ENCODE measurements at places on chromosomes 5 and 9.

GRCh38 chr9:106784076-106784475, 78.9 kb upstream of the ZNF462 start:
- no peak for DNase-seq

DNA sequence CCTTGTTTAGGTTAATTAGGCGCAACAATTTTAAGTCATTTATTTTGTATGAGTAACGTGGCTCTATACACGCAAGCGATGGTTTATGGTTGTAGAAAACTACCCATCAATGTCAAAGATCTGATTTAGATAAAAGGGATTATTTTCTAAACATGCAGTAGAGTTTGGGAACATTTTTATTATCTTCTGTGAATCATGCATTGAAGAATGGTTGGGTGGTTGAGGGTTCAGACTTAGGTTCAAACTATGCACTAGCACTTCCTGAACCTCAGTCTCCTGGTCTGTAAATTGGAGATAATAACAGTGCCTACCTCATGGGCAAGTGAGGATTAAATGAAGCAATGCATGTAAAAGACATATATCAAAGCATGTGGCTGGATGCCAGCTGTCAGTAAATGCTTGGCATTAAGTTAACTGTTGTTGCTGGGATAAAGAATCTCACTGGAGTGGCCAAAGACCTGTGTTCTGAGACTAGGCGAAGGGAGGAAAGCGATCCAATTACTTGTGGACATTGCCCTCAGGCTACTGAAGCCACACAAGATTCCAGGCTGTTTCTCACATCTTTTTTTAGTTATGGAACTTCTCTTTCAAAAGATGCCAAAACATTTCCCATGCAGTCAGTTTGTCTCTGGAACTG, 1.1 kb upstream of the OTULINL start:
- peak; percentile 20 for DNase-seq

GRCh38 chr9:137034039-137034708, 2.3 kb upstream of the FUT7 start:
- no peak for DNase-seq

GRCh38 chr9:89850153-89850552, 245.3 kb downstream of the GADD45G start:
- no peak for DNase-seq

GRCh38 chr5:77499441-77499840, 7.3 kb upstream of the WDR41 start:
- no peak for DNase-seq

DNA sequence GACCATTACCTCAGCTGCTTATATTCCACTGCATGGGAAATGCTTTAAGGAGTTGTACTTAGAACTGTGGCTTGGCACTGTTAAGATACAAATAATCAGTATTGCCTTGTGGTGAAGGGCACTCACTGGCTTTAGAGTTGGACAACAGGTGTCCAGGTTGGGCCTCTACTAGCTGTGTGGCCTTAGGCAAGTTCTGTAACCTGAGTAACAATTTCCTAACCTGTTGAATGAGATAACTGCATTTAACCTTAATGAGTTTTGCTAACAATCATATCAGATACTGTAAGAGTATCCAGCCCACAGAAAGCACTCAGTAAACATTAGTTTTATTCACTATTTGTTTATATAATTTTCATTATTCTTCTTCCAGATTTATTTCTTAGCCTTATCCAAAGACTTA, 17.2 kb upstream of the HK3 start:
- DNase-seq, result no peak

- DNase-seq, result no peak
Measured at GRCh38 chr9:126563556-126563955, 50.2 kb upstream of the LMX1B start.

DNA sequence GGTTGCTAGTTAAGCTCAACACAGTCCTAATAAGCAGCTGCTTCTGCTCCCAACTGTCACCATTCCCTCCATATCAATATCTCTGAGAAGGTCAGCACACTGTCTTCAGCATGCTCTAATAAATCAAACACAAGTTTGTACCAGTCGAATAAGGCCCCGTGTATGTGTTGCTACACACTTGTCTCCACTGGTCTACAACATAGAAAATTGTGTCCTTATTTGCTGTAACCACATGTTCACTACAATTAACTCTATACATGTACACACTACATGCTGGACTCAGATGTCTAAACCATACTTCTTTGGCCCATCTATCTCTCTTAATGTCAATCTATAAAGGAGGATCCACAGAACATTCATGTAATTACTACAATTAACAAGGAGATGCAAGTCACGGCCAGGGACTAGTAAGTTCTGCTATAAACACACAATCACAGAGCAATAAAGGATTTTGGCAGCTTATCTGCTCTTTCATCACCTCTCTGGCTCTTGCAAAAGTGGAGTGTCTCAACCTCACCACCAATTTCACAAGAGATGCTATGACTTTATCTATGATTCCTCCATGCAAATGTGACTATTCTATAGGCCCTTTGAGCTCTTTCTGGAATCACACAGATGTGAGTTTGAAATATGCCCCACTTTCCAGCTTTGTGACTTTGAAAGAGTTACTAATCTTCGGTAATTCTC, 143.9 kb downstream of the SEMA5A start:
- DNase-seq, result no peak

DNA sequence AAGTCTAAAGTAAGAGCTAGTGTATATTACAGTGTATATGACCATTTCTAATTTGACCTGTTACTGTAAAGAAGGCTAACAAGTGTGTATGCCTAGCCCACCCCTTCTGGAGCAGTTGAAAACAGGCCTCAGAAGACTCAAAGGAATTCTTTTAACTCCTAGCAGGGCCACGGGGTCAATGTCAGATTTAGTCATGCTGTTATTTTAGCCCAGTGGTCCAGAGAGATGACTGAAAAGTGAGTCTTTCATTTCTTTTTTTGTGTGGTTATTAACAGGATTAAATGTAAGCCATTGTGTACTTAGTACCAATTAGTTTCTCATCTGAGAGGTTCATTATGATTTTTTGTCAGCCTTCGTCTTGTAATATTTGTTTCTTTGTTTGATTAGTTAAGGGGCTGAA, 24.4 kb downstream of the ZCCHC7 start:
- peak; percentile 19 for DNase-seq

- DNase-seq, result no peak
Measured at GRCh38 chr5:172944741-172945140, 14.5 kb upstream of the RPL26L1 start.

DNA sequence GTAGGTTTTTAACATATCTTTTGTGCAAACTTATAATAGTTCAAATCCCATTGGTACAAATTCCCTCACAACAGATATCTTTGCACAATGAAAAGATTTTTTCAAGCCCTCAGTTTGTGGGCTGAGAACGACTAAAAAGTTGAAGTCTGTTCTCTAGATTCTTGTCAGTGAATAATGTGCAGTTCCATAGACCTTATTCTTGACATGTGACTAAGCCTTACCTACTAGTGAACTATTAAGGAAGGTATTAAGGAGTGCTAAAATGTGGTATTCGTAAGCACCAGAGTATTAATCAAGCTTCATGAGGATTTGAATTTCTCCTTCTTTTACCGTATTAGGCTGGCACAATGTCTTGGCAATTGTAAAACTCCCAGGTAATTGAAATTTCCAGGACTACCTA, 205.6 kb upstream of the DMRTA1 start:
- DNase-seq, result no peak

DNA sequence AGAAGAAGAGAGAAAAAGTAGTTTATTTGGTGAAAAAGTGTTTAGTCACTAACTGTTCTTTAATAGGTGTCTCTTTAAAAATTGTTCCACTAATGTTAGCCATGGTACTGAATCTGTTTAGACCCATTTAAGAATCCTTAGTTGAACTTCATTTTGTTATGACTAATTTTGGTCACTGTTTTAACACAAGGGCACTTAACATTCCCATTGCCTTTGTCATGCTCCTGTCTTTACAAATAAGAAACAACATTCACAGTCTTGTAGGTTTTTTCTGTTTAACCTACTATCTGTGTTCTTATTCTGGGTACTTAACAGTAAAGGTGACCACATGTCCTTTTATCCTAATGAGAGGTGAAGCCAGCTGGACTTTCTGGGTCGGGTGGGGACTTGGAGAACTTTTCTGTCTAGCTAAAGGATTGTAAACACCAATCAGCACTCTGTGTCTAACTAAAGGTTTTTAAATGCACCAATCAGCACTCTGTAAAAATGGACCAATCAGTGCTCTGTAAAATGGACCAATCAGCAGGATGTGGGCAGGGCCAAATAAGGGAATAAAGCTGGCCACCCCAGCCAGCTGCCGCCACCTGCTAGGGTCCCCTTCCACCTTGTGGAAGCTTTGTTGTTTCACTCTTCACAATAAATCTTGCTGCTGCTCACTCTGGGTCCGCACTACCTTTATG, 116.7 kb downstream of the WDR70 start:
- no peak for DNase-seq

DNA sequence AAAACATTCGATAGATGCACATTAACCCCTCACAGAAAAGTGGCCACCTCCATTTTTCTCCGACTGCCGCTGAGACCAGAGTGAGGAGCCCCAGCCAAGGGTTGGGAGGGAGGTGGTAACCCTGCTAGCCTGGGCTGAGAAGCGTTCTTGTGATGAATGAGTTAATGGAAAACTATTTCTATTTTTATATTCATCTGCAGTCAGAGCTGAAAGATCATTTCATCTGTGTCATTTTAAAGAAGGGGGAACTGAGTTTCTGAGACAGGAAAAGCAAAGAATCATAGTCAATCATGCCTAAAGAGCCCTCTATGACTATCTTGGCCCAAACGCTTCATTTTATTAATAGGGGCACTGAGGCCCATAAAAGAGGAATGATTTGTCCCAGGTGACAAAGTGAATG, 229.5 kb downstream of the PAPPA start:
- DNase-seq, result no peak

DNA sequence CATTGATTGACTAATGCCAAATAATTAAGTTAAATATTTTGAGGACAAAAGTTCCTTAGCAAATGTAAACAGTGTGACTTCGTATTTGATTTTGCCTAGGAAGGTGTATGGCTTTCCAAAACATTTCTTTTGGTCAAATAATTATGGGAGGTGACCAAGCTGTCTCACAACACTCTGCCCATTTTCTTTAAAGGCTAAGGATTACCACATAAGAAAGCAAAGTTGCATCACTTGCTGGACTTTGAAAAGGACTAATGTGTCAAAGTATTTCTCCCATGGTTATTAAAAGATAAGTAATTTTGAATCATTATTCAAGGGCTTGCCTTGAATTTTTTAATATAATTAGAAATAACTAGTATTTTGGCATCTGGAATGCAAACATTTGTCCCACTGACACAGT, 74.7 kb downstream of the HAPLN1 start:
- DNase-seq, result no peak

DNA sequence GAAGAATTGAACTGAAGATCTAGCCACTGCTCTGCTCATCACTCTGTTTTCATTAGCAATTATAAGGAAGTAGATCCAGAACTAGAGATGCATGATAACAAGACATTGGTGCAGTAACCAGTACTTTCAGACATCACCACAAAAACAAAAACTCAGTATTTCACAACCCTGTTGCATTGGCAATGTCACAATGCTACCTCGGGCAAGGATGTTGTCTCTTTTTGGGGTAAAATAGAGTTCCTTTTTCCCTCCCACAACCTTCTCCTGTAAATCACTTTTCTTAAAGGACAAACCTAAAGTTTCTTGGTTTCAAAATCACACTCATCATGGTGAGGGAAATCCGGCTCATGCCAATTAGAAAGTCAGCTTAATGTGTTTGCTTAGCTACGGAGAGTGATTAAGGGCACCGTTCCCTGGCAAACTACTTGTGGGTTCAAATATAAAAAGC, 420.1 kb upstream of the MEF2C start:
- DNase-seq, result no peak

DNA sequence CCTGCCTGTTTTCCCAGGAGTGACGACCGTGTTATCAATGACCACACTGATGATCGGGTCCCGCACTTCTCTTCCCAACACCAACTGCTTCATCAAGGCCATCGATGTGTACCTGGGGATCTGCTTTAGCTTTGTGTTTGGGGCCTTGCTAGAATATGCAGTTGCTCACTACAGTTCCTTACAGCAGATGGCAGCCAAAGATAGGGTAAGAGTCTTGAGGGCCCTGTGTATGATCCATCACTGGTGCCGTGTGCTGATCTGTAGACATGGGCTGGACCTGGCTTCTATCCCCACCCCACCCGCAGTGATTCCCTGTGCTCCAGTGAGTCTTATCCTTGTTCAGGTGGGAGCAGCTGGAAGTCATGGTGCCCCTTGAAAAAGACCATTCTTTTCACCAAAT, 26.0 kb downstream of the GABRP start:
- DNase-seq, result no peak

DNA sequence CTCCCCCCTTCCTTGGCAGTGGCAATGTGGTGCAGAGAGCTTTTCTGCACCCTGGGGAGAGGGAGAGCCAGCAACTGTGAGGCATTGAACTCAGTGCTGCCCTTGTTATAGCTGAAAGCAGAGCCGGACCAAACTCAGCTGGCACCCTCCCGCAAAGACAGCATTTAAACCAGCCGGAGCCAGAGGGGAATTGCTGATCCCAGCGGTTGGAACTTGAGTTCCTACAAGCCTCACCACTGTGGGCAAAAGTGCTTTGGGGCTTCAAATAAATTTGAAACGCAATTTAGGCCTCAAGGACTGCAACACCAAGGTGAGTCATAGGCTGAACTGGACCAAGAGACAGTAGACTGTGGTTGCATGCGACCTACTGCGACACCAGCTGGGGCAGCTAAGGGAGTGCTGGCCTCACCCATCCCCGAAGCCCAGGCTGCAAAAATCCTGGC, 207.6 kb upstream of the CDKN2B start:
- no peak for DNase-seq

DNA sequence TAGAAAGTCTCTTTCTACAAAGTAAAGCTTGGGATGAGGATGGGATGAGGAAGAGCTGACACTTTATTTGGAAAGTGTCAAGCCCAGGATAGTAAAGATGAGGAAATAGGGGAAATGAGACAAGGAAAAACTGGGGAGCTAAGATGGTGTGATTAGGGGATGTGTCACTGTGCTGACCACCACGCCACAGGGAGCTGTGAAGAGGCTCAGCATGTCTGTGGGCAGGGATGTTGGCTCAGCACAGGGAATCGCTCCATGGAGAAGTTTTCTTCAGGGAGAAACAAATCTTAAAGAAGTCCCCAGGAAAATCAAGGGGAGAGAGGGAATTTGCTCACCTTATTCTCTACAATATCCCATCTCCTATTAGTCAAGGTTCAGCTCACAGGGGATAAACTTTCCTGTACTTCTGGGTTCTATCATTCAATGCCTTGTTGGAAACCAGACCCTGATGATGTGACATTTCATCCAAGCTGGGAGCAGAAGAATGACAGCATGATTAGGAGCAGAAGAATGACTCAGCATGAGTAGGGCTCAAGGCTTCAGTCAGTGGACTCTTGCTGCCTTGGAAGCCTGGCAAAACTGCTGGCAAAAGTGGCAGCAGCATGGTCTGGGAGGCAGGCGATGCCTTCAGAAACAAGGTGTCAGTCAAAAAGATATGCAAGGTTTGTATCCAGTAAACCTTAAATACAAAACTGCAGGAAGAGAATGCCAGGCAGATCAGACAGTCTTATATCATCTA, 4.9 kb downstream of the HSPB3 start:
- no peak for DNase-seq

- DNase-seq, result peak; percentile 68
Measured at GRCh38 chr9:86624630-86625029, 270.4 kb upstream of the TUT7 start.

All from left kidney (tissue), 8 donors.